ENCODE measurements at places on chromosomes 12 and 14. TPM values are rescaled to one million over a fixed set of nuclear protein-coding genes. Genes with fewer than 3 reads are reported as not detected.

Gene TSHR
- 0.25 TPM for polyA plus RNA-seq

Gene GUCY2C
- polyA plus RNA-seq, result 0.54 TPM

Gene RTN1
- 3.9 TPM for polyA plus RNA-seq

Gene P2RX7
- 0.71 TPM for polyA plus RNA-seq

Gene CLEC6A
- polyA plus RNA-seq, result 0.18 TPM

Gene B4GALNT3
- polyA plus RNA-seq, result 15.0 TPM

Gene FLRT2
- 163 TPM for polyA plus RNA-seq
